ENCODE measurements at places on chromosomes 12 and 14.

- DNase-seq = no peak
Observed at GRCh38 chr14:35078082-35078481, 32.0 kb downstream of the FAM177A1 start.

DNA sequence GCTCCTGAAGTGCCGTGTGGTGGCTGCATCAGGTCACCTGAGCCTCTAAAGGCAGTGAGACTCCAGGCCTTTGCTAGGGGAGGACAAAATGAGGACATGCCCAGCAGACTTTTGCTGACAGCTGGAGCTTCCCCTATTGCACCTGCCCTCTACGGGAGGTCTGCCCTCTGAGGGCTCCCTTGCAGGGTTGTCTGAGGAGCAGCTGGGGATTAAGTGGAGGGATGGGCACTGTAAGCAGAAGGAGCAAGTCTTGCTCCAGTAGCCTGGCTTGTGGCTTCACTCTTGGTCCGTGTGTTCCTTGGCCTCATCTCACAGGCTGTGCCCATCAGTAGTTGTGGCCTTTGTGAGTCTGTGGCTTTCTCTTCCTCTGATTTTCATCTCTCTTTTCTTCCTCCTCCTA, 66.9 kb upstream of the NRXN3 start:
- no peak for DNase-seq

DNA sequence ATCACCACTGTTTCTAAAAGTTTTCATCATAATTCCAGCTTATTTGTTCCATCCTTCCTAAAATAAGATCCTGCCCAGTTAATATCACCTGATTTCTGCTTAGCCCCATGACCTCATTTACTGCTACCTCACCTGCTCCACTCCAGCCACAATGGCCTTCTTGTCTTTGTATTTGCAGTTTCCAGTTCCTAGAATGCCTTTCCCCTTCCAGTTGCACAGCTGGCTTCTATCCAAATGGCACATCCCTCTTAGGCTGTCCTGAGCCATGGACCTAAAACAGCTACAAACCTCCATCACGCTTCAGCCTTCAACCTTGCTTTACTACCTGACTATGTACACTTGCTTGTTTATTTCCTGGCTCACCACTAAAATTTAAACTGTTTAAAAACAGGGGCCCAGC, 6.5 kb upstream of the LGMN start:
- no peak for DNase-seq

DNA sequence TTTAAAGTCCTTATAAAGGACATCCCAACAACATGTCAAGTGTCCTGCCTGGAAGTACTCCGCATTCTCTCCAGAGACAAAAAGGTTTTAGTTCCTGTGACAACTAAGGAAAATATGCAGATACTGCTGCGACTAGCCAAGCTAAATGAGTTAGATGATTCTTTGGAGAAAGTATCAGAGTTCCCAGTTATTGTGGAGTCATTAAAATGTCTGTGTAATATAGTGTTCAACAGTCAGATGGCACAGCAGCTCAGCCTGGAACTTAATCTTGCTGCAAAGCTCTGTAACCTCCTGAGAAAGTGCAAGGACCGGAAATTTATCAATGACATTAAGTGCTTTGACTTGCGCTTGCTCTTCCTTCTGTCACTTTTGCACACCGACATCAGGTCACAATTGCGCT, 40.2 kb downstream of the RIC8B start:
- DNase-seq = no peak

DNA sequence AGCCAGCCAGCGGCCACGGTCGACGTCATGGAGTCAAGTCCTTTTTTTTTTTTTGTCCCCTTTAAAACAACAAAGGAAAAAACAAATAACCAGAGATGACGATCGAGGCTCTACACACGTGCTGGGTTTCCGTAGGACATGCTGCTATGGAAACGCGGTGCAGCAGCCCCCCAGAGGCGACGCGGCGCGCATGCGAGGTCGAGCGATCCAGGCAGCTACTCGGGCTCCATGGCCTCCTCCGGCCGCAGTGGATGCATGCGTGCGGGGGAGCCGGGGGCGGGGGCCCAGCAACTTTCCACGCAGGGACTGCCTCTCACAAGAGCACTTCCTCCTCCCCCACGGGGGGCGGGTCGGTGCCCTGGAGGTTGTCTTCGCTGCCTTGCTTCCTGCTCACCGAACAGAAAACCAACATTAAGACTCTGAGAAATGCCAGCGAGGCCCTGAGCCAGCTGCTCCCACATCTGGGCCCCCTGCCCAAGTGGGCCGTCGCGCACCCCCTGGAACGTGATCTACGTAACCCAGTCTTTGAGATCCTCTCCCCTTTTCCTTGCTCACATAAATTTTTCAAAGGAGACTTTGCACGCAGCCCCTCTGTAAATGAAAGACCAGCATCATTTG, 30.7 kb downstream of the P2RX4 start:
- peak; percentile 61 for DNase-seq

GRCh38 chr14:106372870-106373652, 846.7 kb downstream of the TMEM121 start:
- peak; percentile 75 for DNase-seq

DNA sequence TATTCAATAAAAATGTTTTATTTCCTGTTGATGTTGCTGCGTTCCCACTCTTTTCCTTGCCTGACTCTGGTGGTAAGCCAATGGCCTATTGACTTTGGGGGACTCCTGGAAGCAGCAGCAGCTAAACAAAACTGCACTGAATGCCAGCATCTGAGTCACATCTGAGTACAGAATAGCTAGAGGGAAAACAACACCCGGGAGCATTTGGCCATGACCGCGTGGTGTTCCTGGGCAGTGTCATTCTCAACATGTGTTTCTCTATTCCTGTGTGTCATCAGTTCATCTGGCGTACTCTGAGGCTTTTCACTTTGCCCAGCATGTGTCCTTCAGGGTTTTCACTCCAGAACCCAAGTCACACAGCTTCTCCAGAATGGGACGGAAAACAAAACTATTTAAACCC, 238.8 kb downstream of the PAWR start:
- no peak for DNase-seq

GRCh38 chr12:59929110-59929509, 333.3 kb downstream of the SLC16A7 start:
- DNase-seq = no peak

All from activated CD4-positive, alpha-beta T cell treated with anti-CD3 and anti-CD28 coated beads for 24 hours (primary cell).